ENCODE measurements at places on chromosomes 1 and 21.

DNA sequence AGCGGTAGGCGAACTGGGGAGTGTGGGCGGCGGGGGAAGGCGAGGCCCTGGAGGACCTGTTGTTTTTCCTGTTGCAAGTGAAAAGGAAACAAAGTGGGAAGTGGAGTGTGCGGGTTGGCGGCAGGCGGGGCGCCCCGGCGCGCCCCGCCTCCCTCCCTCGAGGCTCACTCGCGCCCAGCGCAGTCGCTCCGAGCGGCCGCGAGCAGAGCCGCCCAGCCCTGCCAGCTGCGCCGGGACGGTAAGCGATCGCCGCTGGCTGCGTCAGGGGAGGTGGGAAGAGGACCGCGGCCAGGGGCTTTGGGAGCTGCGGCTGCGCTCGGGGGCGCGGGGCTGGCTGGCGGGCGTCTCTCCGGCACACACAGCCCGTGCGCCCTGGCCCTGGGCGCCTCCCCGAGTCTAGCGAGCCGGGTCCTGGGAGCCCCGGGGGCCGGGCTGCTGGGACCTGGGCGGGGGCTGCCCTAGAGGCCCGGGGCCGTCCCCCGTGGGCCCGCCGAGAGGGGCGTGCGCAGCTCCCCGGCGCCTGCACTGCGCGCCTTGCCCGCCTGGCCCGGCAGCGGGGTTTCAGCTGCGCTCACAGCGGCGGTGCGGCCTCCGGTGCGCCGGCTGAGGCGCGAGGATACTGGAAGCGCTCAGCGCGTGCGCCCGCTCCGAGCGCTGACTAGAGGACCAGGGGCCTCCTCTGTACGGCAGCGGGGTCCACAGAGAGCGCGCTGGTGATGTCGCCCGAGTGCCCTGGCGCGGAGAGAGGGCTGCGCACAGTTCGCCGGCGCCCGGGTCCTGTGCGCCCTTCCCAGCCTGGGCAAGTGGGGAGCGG lies at the start of gene PIK3CD:
PIK3CD (plus strand) TSS at position 167 of the 814 bp plus-strand sequence. CDS start 58,725 bp downstream, outside the sequence.
- no peak for DNase-seq

DNA sequence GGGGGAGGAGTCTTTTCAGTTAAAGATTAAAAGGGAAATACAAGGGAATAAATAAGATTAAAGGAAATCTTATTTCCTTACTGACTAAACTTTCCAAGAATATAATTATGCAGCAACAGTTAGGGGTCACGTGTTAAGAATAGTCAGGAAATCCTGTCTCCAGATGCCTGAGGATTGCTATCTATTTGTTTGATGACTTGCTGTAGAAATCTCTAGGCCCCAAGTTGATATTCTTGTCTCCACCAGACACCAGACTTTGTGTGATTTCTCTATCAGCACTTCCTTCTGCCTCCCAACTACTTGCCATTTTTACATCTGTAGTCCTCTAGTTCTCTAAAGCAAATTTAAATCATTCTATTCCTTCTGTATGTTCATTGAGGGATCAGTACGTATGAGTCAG lies 77.5 kb downstream of the RPAP2 start:
- DNase-seq = no peak

GRCh38 chr1:28129150-28129549 lies 40.7 kb upstream of the EYA3 start:
- DNase-seq = no peak

DNA sequence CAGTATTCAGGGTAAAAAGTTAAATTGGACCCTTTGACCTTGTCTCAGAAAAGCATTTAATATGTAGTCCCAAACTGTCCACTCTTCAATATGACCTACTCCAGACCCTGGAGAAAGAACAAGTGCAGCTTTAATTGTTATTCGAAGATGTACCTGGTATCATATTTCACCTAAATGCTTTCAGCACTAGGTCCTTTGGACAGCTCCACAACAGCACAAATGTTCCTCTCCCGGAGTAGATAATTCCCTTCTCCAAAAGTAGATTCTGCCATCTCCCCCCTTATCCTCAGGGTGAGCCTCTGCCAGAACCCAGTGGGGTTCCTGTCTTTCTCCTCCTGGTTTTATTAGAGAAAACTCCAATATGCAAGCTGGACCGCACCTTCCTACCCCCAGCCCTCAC lies 104.5 kb upstream of the AJAP1 start:
- DNase-seq = no peak

GRCh38 chr1:37159102-37159501 lies 124.8 kb upstream of the GRIK3 start:
- no peak for DNase-seq

DNA sequence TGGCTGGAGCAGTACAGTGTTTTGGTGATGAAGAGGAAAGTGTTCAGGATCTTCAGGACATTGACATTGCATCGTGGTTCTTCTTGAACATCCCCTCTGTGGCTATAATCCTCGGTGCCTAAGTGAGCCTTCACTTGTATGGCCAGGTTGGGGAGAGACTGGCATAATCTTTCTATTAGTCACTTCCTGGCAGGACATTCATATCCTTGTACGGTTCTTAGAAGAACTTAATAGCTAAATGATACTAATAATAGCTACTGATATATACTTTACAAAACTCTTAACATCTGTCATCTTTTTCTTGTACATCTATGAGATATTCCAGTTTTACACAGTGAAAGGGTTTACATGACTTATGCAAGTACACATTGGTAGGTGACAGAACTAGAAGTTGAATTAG lies 35.8 kb downstream of the CELF3 start:
- DNase-seq = no peak

DNA sequence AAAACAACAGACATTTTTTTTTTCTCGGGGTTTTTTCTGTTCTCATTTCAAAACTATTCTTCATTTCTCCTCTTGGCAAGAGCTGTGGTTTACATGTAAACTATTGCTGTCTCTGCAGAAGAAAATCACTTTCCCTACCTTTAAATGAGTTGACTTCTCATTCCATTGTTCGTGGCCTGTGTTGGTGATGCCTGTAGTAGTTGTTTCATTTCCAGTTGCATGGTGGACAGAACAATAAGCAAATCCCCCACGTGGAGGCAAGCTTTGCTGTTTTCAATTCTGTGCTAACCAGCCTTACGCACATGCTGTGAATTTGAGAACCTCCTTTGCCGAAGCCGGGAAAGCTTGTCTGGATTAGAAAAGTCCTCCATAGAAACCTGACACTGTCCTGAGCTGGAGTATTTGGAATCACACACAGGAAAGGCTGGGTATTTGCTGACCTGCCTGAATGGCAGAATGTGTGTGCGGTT lies 26.2 kb upstream of the MAP3K7CL start:
- no peak for DNase-seq

- no peak for DNase-seq
These were observed 3.1 kb downstream of the ESPN start for GRCh38 chr1:6427441-6428390.

GRCh38 chr1:10604966-10605365 lies 130.2 kb downstream of the PEX14 start:
- DNase-seq = no peak

- DNase-seq = no peak
These were observed 30.5 kb downstream of the BATF3 start for GRCh38 chr1:212669102-212669501.

GRCh38 chr1:28885472-28885877 lies 28.9 kb upstream of the EPB41 start:
- no peak for DNase-seq

DNA sequence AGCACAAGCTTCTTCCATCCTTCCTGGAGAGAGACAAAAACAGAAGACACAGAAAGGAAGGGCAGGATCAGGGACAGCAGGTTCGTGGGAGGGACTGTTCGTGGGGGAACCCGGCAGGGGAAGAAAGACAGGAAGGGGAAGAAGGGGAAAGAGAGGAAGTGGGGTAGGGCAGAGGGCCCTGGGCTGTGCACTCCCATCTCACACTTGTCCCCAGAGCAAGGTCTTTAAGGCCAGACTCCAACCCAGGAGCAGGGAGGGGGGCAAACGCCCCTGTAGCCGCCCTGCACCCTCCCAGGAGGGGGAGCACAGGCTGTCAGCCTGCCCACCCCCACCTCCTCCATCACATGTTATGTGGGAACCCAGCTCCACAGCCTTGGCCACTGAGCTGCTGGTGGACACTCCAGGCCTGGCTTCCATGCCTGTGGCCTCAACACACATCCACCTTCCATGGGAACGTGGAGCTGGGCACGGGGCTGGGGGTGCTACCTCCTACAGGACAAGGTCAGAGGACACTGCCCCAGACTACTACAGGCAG lies 9.3 kb downstream of the SLC19A1 start:
- no peak for DNase-seq

- DNase-seq = peak; percentile 32
These were observed 7.1 kb downstream of the NBL1 start for GRCh38 chr1:19651141-19651737.

DNA sequence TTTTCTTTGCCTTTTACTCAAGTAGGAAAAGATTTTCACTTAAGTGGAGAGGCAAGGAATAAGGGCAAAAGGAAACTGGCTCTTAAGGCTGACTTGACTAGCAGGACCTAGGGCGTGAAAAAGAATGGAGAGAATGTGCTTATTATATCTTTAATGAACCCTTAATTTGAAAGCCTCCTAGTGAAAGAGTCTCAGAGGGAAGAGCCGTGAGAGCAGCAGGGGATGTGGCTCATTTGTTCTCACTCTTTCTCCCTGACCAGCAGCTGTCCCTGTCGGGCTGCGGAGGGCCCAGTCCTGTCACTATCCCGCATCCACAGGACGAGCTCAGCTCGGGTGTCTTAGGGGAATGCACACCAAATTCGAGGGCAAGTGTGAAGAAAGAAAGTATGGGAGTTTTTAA lies 180.1 kb downstream of the EDEM3 start:
- DNase-seq = no peak

GRCh38 chr1:241265428-241265827 lies 91.6 kb downstream of the RGS7 start:
- DNase-seq = no peak

GRCh38 chr1:196148367-196148970 lies 459.8 kb downstream of the KCNT2 start:
- DNase-seq = no peak

- DNase-seq = no peak
These were observed 62.3 kb downstream of the ZNF644 start for GRCh38 chr1:90959352-90960206.

- DNase-seq = no peak
These were observed 77.7 kb downstream of the SLC16A1 start for GRCh38 chr1:112878321-112878720.

DNA sequence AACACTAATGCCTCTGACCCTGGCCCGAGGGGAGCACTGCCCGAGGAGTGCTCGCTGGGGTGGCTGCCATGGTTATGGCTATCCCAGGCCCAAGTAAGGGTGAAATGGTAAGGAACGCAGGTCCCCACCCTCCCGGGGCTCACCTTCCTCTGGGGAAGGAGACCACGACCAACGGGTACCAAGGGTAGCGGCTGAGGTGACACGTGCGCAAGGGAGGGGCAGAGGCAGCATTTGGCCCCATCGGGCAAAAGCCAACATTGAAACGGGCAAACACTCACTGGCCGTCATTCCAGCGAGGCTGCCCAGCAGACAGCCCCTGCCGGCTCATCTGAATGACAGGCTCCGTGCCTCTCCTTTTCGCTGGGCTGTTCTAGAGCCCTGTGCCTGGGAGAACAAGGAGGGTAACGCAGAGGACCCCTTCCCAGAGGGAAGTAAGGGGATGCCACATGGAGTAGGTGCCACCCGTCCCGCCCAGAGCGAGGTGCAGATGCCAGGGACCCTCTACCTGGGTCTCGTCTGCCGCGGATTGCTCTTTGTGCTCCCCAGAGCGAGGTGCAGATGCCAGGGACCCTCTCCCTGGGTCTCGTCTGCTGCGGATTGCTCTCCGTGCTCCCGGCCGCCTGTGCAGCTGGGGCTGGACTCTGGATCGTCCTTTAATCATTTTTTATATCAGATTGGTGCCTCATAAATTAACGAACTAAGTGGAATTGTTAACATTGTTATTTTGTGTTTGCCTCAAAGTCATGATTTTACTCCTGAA lies 16.2 kb downstream of the ACTRT2 start:
- DNase-seq = no peak

DNA sequence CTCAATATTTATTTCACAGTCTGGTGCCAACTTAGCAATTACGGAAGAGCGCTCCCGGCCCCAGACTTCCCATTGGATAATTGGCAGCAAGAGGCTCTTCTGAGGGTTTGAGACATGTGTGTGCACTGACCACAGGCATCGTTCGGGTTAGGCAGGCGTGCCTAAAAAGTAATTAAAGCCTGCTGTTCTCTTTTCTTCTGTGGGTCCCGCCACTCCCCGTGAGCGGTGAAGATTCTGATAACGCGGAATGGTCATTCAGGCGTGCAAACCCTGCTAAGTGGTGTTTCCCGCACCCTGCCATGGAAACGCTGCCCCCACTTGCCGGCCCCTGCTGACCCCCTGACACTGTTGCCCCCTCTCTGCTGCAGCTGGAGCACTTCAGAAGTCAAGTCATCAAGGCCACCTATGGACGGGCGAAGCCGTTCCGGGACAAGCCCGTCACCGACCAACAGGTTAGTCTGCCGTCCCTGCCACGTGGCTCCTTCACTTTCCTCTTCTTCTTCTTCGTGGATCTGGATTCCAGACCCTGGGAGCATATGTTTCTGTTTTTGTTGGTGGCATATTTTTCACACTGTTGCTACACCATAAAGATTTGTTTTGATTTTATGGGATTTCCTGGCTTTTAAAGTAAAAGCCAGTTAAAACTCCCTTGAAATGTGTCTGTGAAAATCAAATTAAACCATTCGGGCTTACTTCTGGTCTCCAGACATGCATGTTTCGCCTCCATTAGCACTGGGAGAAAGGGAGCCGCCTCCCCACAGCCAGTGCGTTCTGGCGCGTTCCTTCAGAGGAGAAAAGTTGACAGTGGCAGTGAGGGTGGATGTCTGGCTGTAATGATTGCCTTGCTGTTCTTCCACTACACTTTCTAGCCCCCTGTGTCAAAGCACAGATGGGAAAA lies 79.9 kb downstream of the FHAD1 start:
- no peak for DNase-seq

DNA sequence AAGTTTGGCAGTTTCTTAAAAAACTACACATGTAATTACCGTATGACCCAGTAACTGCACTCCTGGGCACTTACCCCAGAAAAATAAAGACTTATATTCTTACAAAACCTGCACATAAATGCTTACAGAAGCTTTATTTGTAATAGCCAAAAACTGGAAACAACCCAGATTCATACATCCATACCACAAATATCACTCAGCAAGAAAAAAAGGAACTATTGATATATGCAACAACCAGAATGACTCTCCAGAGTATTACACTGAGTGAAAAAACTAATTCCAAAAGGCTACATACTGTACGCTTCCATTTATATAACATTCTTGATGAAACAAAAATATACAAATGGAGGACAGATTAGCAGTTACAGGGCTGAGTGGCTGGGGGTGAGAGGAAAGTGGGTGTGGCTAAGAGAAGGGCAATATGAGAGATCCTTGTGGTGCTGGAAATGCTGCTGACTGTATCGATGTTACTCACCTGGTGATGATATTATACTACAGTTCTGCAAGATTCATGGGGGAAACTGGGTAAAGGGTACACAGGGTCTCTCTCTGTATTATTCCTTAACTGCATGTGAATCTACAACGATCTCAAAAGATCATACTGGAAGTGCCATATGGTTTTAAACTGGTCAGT lies 96.0 kb upstream of the GNG4 start:
- DNase-seq = no peak

All from T follicular helper cell (primary cell).